AG04449 (cell line): ENCODE measurements at places on chromosomes 13 and 19.

- peak; percentile 24 for DNase-seq
Observed at GRCh38 chr13:110756219-110756631, 42.7 kb downstream of the ING1 start.

GRCh38 chr13:40261336-40261735 lies 405.1 kb downstream of the FOXO1 start:
- no peak for DNase-seq

GRCh38 chr19:907183-907853 lies 5.7 kb downstream of the R3HDM4 start:
- DNase-seq: no peak

- no peak for DNase-seq
Observed at GRCh38 chr19:39377373-39378362, 13.2 kb downstream of the PAF1 start.

DNA sequence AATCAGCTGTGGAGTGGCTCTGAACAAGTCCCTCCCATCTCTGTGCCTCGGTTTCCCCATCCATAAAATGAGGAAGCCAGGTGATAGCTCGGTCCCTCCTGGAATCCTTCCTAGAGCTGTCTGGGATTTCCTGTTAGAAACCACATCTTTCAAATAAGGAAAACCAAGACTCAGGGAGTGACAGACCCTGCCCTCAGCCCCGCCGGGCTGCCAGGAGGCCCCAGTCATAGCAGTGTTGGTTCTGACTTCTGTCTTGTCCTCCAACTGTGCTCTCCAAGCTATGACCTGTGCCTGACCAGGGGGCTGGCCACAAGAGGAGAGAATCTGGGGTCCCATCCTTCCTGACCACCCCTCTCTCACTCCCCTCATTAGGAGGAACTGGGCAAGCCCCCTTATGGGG lies 1.1 kb upstream of the SHD start:
- DNase-seq: no peak

- DNase-seq: no peak
Observed at GRCh38 chr19:38384209-38385027, 3.4 kb downstream of the GGN start.

- DNase-seq: no peak
Observed at GRCh38 chr19:6820237-6820636, 47.7 kb downstream of the VAV1 start.

- no peak for DNase-seq
Observed at GRCh38 chr19:18725841-18726770, 42.6 kb downstream of the CRTC1 start.
